Activated naive CD8-positive, alpha-beta T cell treated with anti-CD3 and anti-CD28 coated beads, Interleukin-2, amount 50 U/mL, for 16 hours (primary cell): ENCODE measurements at places on chromosomes 4 and X.

GRCh38 chrX:125436855-125437254 lies 117.2 kb downstream of the TEX13C start:
- no peak for DNase-seq

- DNase-seq: no peak
Observed at GRCh38 chrX:40244980-40245379, 147.2 kb upstream of the BCOR start.

DNA sequence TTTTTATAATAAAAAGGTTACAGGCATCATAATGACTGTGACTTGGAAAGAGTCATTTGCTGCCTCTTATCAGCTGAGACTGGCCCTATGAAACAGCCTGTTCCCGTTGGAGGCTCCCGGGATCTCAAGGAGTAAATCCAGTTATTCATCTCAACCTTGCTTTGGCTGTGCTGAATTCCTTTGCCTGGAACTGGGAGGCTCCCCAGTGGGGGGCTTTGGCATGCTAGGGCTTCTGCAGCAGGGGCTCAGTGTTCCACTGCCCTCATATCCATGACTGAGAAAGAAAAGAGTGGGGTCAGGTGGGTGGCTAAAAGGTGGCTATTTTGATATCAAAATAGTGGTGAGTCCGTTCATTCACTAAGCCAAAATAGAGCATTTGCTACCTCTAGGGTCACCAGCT lies 71.2 kb downstream of the TRPC5 start:
- DNase-seq: no peak

DNA sequence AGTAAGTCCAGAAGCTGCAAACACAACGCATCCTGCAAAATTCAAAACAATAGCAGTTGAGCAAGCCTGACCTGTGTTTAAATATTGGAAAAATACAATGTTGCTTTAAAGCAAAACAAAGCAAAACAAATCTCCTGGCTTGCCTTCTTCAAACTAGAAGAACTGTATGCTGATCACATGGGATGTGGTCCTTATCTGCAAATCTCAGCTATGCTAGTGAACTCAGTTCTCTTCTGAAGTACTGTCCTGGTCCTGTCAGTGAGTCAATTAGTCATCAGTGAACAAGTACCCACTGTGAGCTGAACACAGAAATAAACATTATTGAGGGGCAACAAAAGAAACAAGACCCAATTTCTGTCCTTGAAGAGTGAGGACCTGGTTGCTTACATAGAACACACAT lies 522.5 kb downstream of the SMARCA1 start:
- DNase-seq: no peak

- no peak for DNase-seq
Observed at GRCh38 chr4:15238720-15239119, 189.1 kb upstream of the C1QTNF7 start.

- no peak for DNase-seq
Observed at GRCh38 chr4:73988061-73988460, at the start of gene PPBP. TSS of gene PPBP (minus strand) at chr4:73988190. CDS start at chr4:73988103, 87 bp downstream.

DNA sequence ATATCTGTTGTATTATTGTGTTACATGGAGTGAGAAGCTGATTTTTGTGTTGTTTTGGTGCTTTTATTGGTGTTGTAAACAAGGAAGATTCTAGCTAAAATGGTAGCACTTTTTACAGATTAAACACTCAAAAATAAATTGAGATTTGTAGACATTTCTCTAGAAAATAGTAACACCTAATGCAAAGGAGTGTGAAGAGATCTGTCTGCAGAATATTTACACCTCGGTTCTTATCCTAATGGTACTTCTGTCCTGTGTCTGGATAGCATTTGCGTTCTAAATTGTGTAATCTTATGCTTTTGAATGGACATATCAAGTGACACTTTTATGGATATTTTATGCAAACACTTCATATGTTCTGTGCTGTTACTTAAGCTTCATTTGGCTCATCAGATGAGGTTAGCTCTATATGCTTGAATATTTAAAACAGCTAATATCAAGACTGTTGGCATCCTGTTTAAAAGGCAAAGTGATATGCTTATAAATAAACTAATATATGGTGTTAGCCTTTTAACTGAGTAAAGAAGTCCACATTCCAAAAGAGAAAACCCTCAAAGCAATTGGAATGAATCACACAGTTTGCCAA lies 6.0 kb downstream of the PCDH7 start:
- no peak for DNase-seq

- no peak for DNase-seq
Observed at GRCh38 chrX:7316280-7316679, 168.3 kb upstream of the PUDP start.

DNA sequence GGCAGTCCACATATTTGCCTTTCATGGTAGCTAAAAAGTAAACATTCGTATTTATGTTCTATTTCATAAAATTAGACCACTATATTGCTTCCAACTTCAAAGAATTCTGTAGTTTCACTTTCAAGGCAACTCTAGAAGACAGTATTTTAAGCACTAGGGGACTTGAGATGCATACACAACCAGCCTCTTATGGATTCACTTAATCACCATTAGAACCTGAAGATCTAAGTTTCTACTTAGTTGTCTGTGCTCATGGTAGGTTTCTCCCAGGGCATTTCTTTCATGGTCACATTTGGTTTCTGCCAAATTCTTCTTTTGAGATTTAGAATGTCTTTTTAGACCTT lies 209.9 kb upstream of the HCCS start:
- DNase-seq: no peak

- DNase-seq: no peak
Observed at GRCh38 chrX:149522916-149523315, 17.8 kb upstream of the IDS start.

DNA sequence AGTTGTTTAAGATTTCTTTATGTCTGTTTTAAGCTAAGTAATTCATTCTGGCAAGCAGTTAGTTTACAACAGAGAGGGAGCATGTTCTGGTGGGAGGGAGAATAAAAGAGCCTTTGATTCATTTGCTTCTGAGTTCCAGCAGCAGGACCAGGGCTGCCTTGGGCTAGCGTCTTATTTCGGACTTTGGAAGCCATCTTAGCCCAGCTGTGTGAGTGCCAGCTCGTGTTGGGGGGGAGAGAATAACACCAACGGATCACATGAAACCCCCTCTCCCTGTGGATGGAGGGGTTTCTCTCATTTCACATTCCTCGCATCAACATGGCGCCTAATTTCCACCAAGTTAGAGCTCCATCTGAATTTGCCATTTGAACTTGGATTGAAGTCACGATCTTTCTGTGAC lies 7.4 kb downstream of the GAB1 start:
- no peak for DNase-seq

DNA sequence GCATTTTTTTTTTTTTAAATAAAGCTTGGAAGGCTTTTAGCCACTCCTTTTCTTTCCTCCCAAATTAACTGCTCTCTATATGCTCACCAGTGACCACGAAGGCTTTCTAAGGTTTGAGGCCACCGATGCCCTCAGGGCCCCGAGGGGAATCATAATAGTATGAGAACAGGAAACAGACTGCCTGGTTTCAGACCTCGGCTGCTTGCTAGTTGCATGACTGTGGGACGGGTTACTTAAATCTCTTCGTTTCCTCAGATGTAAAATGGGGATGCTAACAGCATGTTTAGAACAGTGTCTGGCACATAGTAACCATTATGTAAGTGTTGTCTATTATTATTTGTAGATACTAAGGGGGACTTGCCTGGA lies 3.6 kb downstream of the LINC00632 start:
- DNase-seq: no peak

DNA sequence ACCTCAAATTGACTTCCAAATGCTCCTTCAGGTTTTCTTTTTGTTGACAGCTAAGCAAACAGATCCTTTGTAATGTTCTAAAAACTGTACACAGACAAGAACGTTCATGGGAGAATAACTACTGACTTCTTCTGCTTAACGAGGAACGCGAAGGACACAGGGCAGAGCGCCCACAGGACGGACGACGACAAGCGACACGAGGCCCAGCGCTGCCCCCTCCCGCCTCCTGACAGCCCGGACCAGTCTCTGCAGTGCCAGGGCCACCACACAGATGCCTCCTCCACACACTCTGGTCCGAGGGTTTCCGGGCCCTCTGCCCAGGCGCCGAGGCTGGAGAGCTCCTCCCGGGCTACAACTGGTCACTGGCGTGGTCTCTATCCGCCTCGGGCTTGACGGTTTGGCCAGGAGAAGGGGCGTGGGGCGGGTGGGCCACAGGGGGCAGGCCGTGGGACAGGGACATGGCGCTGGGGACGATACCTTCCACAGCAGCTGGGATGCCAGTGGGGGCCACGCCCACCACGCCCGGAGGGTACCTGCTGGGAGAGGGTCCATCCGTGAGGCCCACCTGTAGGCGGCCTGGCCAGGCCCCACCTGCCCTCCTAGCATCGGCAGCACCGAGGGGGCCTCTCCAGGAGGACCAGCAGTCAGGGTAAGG lies 36.9 kb downstream of the CTBP1 start:
- no peak for DNase-seq

DNA sequence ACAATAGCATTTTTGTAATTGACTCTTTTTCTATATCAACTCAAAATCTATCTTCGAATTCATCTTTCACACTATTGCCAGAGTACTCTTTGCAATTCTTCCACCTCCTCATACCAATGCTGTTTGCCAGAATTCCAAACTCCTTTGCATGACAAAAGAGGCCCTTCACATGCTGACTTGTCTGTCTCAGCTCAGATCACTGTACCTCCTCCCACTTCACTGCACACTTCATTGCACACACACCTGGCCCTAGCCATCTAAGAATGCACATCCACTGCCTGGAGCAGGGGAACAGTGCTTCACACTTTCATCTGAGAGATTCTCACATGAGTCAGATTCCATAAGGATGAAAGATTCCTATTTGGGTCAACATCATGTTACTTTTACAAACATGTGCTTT lies 56.5 kb downstream of the PRDM5 start:
- DNase-seq: no peak

- DNase-seq: no peak
Observed at GRCh38 chr4:112284662-112285411, 867 bp downstream of the TIFA start.

GRCh38 chr4:42268824-42269223 lies 116.4 kb upstream of the BEND4 start:
- DNase-seq: no peak

- no peak for DNase-seq
Observed at GRCh38 chr4:127686658-127687057, 43.5 kb upstream of the SLC25A31 start.

- no peak for DNase-seq
Observed at GRCh38 chr4:67674098-67674497, 26.9 kb downstream of the UBA6 start.

DNA sequence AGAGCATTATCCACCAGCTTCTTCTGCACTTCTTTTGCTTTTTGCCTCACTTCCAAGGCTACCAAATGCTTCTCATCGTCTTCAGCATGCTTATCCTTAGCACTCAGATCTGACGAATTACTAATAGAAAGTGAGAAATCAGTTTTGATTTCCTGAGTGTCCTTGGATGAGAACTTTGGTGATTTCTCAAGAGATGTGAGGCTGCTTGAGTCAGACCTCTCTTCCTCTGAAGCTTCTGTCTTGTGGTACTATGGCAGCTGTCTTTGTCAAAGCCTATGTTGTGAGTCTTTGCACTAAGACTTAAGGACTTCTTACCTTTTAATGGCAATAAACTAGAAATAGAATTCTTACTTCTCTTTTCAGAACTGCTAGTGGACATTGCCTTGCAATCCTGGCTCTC lies 169.9 kb downstream of the CPE start:
- DNase-seq: no peak

- no peak for DNase-seq
Observed at GRCh38 chr4:166324321-166324720, 451.3 kb downstream of the TLL1 start.

DNA sequence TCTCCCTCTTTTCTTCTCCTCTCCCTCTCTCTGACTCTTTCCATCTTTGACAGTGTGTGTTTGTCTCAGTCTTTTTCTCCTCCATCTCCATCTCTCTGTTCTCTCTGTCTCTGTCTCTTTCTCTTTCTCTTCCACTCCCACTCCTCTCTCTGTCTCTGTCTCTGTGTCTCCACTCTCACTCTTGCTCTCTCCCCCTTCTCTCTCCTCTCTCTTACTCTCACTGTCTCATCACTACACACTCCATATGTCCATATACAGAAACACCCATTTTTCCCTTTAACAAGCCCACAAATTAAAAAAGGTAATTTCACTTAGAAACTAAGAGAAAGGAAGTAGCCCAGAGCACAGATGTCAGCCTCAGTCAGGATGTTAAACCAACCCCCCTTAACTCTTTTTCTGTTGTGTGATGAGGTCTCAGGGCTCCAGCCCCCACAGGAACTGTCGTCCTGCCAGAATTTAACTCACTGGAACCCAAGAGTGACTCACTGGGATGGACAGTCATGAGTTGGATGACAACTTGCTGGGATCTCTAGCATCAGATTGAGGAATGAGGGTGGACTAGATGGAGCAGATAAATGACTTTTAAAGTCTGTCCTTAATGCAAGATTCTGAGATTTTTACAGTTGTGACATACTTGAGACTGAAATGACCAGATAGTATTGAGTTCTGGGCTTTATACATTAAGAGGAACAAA lies 27.5 kb downstream of the OTUD6A start:
- no peak for DNase-seq

DNA sequence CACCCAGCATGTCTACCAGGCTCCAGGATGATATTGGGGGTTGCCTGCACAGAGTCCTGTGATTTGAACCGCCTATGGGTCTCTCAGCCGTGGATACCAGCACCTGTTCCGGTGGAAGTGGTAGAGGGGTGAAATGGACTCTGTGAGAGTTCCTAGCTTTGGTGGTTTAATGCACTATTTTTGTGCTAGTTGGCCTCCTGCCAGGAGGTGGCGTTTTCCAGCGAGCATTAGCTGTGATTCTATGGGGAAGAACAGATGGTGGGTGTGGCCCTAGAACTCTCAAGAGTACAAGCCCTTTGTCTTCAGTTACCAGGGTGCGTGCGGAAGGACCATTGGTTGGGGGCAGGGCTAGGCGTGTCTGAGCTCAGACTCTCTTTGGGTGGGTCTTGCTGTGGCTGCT lies 316.9 kb upstream of the AMOT start:
- no peak for DNase-seq

GRCh38 chrX:31499109-31499508 lies 427.3 kb upstream of the FTHL17 start:
- no peak for DNase-seq

GRCh38 chr4:144644368-144645101 lies 1.4 kb upstream of the HHIP start:
- no peak for DNase-seq

DNA sequence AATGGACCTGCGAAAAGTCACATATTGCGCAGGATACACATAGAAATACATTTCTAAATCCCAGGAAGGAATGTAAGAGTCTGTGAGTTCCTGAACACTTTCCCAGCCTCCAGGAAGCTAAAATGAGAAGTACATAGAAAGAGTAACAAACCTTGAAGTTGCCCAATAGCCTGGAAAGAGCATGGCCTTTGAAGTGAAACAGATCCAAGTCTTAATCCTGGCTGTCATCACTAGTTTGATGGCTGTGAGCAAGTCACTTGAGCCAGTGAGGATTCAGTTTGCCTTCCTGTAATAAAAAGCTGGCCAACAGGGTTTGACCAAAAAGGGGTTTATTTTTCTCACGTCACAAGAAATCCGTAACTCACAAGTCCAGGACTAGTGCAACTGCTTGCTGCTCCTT lies 69.8 kb downstream of the ARHGEF38 start:
- no peak for DNase-seq

GRCh38 chr4:45099471-45099870 lies 373.1 kb upstream of the GNPDA2 start:
- no peak for DNase-seq
